ENCODE measurements at places on chromosomes 16 and 17.

GRCh38 chr17:27593857-27594255 lies 37.1 kb upstream of the LGALS9 start:
- no peak for DNase-seq

DNA sequence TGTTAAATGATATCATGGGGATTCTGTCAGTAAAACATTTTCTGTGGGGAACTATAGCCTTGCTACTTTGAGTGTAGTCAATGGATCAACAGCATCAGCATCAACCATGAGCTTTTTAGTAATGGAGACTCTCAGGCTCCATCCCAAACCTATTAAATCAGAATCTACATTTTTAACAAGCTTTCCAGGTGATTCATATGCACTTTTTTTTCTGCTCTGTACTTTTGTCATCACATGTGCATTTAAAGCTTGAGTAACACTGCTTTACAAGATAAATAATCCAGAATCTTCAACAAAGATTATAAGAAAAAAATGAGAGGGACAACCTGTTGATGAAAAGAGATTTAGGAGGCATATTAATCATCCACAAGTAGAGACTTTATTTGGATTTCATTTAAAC lies 23.5 kb downstream of the NUP93 start:
- DNase-seq = no peak

GRCh38 chr17:68605914-68606313 lies 4.7 kb upstream of the FAM20A start:
- DNase-seq = no peak

- no peak for DNase-seq
Observed at GRCh38 chr17:15657868-15658267, 26.2 kb downstream of the TRIM16 start.

DNA sequence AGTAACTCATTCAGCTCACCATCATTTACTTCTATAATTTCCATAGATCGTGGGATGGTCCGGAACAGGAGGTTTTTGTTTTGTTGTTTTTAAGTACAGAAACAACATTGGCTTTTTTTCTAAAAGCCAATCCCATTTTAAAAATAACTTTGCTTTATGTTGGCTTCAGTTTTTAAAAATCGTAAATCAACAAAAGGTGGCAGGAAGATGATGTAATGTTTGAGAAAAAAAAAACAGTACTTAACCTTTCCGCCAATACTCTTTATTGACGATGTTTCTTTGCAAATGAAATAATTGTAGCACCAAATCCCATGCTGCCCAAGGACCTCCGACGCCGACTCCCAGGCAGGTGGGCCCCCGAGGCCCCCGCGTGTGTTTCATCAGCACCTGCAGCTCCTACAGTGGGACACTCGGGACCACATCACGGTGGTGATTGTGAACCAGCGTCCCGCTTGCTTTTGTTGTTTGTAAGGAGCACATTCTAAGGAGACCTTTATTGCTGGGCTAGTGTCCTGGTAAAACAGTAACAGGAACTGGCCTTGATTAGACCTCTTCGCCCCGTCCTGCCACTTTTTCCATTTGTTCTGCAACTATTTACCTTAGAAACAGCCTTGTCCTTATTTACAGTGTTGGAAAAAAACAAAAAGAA lies 140.2 kb upstream of the CHMP6 start:
- no peak for DNase-seq

DNA sequence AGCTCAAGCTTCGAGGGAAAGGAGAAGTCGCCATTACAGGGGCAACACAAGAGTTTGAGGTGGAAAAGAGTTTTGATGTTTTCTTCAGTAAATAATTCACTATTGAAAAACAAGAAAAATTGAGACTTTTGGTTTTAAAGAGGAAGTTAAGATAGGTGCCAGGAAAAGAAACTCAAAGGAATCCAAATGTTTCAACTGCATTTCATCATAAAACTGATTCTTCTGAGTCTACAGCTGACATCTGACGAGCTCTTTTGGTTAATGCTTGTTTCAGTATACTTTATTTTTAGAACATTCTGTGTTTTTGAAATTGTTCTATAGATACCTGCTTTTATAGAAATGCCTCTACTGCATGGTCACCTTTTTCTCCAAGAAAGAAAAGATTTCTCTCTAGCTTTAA lies 54.0 kb downstream of the ERN1 start:
- DNase-seq = no peak

DNA sequence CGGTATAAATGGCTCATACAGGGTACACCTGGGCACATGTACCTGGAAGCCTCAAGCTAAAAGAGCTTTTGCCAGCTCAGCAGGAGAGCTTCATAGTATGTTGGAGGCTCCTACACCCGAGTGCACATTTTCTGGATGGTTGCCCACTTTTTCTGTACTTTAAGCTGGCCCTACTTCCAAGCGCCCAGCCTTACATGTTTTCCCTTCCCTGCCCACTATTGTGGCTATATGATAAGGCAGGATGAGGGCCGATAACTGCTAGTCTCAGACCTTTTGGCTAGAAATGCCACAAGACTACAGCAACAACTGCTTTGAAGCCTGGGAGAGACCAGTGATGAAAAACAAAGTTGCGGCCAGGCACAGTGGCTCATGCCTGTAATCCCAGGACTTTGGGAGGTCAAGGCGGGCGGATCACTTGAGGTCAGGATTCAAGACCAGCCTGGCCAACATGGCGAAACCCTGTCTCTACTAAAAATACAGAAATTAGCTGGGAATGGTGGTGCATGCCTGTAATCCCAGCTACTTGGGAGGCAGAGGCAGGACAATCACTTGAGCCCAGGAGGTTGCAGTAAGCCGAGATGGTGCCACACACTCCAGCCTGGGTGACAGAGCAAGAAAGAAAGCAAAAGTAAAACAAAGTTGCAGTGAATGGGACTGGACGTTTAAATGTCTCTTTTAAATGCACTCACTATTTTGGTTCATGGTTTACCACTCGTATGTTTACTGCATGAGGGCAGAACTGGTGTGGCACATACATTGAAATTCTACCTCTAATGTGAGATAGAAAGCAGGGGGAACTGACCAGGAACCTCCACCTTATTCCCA lies 14.2 kb upstream of the MARCHF10 start:
- no peak for DNase-seq

GRCh38 chr17:74433421-74434121 lies 1.7 kb downstream of the GPRC5C start:
- DNase-seq = no peak

All from naive thymus-derived CD4-positive, alpha-beta T cell (primary cell).